ENCODE measurements at places on chromosomes 4 and X.

DNA sequence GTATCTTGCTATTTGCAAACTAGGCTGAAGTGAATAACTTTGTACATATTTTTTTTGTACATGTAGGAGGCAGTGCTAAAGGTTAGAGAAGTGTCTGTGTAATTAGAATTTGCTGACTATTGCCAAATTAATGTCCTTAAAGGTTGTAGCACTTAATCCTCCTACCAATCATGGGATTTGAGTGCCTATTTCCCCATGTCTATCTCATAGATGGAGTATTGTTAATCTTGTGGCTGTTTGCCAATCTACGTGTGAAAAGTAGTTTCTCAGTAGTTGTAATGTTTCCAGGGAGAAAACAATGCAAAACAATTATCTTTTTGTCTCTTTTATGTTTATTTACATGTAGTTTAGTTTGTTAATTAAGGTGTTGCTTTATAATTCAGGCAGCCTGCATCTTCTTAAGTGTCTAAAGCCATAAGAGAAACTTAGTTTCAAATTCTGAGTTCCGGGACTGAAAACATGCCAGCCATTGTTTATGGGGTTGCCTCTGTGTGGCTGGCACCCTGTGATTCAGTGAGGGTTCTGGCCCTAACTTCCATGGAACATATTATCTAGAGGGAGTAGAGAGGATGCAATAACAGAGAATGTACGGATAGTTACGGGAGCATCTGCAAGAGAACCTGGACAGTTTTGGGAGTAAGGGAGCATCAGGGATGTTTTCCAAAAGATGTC lies 142.4 kb downstream of the KLHL8 start:
- DNase-seq: no peak

GRCh38 chr4:23458054-23458453 lies 431.8 kb downstream of the PPARGC1A start:
- peak; percentile 60 for DNase-seq

DNA sequence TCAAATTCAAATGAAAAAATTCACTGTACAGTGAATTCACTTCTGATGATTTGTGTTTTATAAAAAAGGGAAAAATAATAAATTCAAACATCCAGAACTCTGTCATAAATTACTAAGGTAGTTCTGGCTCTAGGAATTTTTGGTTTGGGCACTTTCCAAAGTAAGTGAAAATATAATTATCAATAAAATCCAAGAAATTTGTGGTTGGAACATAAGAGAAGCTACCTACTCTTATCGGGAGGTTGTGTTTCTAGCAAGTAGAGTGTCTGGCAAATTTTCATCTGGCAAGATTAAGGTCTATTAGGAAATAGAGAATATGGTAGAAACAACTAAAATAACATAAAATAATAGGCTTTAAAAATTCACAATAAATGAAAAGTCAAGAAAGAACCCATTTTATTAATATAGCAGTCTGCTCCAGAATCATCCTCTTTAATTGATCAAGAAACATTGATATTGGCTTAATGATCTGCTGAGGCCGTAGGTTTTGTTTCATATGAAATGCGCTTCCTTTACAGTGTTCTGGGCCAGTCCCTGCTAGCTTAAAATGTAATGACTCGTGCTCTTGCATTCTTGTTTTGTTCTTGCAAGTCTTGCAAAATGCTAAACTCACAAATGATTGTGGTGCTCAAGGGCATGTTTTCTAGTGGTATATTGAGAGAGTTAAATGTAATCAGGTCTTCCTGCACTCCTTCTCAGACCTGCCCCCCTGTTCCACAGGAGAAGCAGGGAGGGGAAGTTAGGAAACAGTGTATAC lies 331.4 kb downstream of the RAPGEF2 start:
- no peak for DNase-seq

DNA sequence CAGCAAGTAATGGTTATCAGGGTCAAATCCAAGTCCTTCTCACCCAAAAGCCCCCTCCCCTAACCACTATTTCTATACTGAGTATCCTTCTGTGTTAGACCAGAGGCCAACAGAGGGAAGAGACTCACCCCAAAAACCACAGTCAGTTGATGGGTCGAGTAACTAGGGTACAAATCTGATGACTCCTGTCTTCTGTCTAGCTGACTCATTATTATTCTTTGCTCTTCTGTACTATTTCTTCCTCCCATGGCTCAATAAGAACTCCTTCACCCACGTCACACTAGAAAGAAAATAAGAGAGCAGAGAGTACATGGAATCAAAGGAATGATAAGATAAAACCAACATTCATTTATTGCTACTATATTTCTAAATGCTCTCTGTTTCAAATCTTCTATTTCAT lies 2.0 kb downstream of the RAB40A start:
- DNase-seq: no peak

GRCh38 chr4:54231768-54232688 lies 2.9 kb downstream of the PDGFRA start:
- DNase-seq: peak; percentile 9

GRCh38 chr4:11423465-11423864 lies 5.2 kb downstream of the HS3ST1 start:
- no peak for DNase-seq

DNA sequence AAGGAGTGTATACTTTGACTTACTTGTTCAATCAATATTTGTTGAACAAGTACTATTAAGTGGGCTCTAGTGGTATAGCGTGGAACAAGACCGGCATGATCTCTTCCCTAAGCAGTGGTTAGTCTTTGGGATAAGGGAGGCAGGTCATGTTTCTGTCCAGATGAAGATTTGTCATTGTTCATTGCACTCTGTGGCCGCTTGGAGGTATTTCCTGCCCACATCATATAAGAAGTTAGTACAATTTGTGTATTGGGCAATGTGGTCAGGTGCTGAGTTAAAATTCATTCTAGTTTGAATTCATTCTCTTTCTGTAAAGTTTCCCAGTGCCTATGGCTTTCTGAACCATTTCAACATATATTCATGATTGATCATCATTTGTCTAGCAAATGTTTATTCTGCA lies 101.1 kb upstream of the SHISA3 start:
- no peak for DNase-seq

DNA sequence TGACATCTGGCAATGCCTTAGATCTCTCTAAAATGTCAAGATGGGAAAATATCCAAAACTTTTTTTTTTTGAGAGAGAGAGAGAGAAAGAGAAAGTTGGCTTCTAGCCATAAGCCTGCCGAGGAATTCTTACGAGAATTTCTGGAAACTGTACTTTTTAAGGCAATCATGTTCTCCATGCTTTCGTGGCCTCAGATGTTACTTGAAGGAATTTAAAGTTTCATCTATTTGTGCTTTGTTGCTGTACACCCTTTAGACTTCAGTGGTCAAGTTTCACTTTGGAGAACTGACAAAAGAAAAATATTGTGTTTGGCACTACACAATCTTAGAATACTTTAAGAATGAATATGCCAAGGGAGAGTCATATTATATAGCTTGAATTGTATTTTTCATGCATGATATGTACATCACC lies 53.9 kb downstream of the FAT4 start:
- no peak for DNase-seq

DNA sequence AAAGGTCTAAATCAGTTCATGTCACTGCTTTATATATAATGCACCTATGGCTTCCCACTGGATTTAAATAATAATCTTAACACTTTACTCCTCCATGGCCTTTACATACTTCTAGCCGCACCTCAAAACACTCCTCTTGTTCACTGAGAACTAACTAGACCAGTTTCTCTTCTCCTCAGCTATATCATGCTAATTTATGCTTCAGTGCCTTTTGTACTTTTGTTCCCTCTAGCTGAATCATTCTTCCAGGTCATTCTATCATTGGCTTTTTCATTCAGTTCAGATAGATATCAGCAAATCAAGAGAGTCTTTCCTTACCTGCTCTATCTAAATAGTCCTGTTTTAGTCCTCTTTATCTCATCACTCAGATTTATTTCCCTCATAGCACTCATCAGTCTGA lies 64.2 kb downstream of the TET2 start:
- DNase-seq: no peak

DNA sequence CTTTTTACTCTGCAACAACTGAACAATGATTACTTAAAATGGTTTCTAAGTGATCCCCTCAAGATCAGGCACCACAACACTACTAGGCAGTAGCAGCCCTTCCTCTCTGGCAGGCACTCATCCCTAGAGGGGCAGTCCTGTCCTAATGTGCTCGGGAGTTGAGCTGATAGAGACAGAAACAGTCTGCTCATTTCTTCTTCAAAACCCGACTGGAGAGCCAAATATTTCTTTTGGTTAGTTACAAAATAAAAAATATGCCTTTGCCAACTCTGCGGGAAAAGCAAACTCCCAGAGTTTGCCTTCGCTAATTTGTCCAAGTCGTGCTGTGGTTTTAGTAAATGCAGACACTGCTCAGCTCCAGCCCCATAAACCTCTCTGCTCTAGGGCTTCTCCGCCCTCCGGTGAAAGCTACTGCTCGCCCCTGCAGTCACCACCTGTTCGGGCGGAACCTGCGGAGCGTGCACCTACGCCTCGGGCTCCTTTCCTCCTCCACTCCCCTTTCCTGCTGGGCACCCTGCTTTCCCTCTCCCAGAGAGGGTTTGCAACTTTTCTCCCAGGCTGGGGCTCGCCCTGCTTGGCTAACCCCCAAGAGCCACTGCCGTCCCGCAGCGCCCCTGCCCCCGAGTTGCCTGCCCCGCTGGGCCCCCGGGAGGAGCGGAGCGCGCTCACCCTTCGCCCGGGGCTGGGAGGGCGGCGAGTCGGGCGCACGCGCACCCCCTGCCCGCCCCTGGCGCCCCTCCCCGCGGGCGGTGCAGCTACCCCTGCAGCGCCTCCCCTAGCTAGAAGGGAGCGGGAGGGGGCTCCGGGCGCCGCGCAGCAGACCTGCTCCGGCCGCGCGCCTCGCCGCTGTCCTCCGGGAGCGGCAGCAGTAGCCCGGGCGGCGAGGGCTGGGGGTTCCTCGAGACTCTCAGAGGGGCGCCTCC lies at the start of gene NPNT:
TSS of gene NPNT (plus strand) at position 812 of the 923 bp plus-strand sequence. CDS start 182 bp downstream, outside the sequence.
- DNase-seq: peak; percentile 92

DNA sequence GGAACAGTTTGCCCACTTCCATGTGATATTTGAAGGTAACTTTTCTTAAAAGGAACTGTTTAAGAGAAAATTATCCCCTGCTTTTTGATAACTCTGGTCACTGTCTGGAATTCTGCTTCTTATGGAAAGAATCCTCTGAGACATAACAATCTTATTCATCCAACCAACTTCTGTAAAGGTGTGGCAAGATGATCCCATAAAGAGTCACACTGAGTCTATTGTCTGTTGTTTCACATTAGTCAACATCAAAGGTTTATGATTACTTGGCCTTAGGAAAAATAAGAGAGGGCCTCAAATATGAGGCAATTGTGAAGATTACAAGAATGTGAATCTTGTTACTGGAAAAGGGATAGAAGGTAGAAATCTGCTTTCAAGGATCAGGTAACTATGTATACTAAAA lies 88.0 kb upstream of the MAGEB18 start:
- no peak for DNase-seq

GRCh38 chrX:63993936-63994335 lies 208.9 kb upstream of the ARHGEF9 start:
- no peak for DNase-seq

- no peak for DNase-seq
Measured at GRCh38 chr4:125735102-125735501, 420.3 kb downstream of the FAT4 start.

DNA sequence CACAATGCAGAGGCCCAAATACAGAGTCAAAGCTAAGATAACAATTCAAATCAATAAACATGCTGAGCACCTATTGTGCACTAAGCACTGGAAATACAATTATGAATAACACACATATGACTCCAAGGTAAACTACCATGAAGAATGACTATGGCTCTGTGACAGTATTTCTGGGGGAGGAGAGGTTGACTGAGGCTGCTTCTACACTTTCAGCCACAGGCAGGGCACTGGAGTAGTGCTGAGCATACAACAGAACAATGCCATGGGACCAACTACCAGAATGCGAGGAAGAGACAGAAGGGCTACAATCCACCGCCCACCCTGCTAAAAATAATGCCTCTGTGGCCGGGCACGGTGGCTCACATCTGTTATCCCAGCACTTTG lies 13.7 kb downstream of the TEC start:
- DNase-seq: peak; percentile 1

- no peak for DNase-seq
Measured at GRCh38 chr4:146073517-146073916, 102.0 kb upstream of the LSM6 start.

- DNase-seq: peak; percentile 7
Measured at GRCh38 chr4:130071746-130072145, 975.8 kb downstream of the C4orf33 start.

DNA sequence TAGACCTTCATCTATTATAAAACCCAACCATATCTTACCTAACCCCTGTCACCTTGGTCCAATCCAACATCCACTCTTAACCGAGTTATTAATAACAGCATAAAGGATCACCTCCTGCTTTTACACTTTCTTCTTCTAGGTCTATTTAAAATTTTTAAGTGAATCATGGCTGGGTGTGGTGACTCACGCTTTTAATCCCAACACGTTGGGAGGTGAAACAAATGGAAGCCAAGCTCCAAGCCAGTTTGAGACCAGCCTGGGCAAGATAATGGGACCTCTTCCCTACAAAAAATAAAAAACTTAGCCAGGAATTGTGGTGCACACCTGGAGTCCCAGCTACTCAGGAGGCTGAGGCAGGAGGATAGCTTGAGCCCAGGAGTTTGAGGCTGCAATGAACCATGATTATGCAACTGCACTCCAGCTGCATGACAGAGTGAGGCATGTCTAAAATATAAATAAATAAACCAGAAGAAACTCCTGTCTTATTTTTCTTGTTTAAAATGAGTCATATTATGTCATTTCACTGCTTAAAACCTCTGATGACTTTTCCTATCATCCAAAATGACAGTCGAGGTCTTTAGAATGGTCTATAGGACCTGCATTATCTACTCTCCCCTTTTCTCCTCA lies 188.4 kb downstream of the GASK1B start:
- no peak for DNase-seq

DNA sequence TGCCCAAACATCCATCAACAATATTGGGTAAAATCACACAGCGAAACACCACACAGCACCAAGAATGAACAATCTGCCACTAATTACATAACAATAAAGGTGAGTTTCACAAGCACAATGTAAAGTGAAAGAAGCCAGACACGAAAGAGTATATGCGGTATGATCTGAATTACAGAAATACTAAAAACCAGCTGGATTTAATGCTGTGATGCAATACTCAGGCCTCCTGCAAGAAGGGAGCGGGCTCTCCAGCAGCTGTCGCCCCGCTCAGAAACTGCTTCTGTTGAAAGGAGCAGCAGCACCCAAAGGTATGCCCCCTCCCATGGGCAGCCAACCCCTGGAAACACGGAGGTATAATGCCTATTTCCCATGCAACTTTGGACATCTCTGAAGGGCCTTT lies 77.0 kb downstream of the PAPSS1 start:
- no peak for DNase-seq

- DNase-seq: peak; percentile 62
Measured at GRCh38 chr4:76377911-76378310, 43.0 kb downstream of the CCDC158 start.

DNA sequence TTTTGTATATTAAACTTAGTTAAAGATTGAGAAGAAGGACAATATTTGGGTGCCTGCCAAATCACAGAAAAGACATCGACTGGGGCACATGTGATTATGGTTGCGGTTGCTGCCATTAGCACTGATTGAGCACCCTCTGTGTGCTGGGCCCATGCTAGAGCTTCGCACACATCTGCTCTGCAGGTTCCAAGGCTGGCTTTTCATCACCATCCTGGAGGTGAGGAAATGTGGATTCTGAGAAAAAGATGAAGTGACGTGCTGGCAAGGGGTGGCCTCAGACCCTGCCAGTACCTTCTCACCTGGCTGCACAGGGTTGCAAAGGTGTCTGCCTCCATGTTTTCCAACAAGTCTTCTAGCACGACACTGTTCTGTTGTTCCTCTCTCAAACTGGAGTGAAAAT lies 134.0 kb downstream of the EVC2 start:
- DNase-seq: no peak

Measured in NCI-H69 (cell line).